ENCODE measurements at places on chromosomes 5 and 9. TPM values are rescaled to one million over a fixed set of nuclear protein-coding genes. Genes with fewer than 3 reads are reported as not detected.

Gene SUSD3
- total RNA-seq: 3.0 TPM

Gene FABP6
- not detected for total RNA-seq

Gene LOX
- total RNA-seq: 170 TPM

Gene CSF2
- not detected for total RNA-seq

Gene CBY3
- total RNA-seq: not detected

Gene GRIA1
- 2.5 TPM for total RNA-seq

Gene IL31RA
- 13.2 TPM for total RNA-seq

Gene TMEM232
- total RNA-seq: 3.7 TPM

Gene C6
- total RNA-seq: 1.4 TPM

Gene CNOT8
- 57.6 TPM for total RNA-seq

Gene FOXI1
- total RNA-seq: 0.10 TPM

Gene PCSK5
- total RNA-seq: 24.5 TPM

Gene CD274
- 1.5 TPM for total RNA-seq

Gene KIF12
- 2.3 TPM for total RNA-seq

Gene GOLGA1
- 13.5 TPM for total RNA-seq

Gene SPINK13
- not detected for total RNA-seq

Gene LPAR1
- total RNA-seq: 47.3 TPM

Gene LECT2
- not detected for total RNA-seq

Gene IFNK
- not detected for total RNA-seq

Gene RORB
- 0.39 TPM for total RNA-seq
